ENCODE measurements at places on chromosomes 6 and 20.

DNA sequence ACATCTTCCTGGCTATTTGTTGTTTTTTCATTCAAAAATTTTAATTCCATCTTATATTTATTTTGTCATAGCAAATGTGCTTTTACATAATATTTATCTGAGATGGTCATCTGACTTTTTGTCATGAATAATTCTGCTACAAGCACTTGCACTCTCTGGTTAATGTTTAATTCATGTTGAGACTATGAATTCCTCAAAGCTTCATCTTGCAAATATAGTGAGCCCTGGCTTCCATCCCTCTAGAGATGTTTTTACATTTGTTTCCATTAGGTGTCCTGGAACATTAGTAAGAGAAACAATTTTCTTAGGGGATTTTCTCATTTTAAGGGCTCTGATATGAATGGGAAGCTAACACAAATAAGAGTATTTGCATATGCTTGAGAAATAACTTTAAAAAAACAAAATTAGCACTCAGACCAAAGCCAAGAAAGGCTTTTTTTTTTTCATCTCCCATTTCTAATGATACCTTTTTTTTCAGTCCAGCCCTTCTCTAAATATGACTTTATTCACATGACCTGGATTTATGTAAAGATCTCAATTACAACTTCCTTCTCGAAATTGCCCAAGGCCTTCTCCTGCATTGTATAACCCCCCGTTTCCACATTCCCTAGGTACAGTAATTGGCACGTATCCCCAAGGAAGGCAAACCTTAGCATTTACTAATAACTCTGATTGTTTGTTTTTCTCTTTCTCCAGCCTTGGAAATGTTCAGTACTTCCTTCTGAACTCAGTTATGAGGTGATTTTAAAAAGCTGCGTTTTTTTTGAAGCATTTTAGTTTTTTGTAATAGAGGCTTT is 797.0 kb upstream of the GJE1 start:
- no peak for DNase-seq

GRCh38 chr6:92354270-92354829 is 1065.0 kb downstream of the EPHA7 start:
- DNase-seq: no peak

DNA sequence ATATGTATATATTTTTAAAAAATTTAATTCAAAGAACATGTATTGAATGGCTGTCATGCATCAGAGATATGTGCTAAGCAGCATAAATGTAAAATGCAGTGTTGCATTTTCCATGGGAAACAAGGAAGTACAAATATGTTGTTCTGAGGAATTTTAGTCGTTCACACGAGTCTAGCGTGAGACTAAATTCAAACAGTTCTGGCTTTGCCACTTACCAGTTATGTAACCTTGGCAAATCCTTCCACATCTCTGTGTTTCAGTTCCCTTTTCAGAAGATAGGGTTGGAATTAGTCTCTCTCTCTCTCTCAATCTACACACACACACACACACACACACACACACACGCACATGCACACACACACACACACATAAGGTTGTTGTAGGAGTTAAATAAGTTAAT is 305.4 kb downstream of the UTRN start:
- DNase-seq: no peak

DNA sequence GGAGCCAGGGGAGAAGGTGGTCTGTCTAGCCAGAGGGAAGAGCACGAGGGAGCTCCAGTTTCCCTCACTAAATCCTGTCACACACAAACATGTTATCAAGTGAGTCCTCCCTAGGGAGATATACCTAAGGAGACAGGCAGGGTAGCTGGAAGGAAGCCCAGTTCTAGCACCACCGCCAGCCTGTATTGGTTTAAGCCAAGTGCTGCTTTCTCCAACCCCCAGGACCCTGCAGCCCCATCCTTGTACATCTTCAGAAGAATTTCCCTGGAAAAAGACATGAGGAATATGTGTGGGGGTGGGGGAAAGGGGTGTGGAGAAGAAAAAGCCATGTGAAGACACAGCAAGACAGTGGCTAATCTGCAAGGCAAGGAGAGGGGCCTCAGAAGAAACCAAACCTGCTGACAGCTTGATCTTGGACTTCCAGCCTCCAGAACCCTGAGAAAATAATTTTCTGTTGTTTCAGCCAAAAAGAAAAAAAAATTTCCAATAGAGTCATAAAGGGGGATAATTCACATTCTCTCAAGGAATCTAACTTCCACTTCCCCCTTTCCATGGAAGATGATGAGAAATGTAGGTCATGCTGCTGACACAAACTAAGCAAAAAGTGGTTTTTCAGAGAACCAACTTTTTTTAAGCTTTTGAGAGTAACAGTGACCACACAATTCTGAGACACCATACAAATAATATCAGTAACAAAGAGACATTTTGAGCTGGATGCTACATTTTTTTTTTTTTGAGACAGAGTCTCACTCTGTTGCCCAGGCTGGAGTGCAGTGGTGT is 103.2 kb upstream of the PRDM1 start:
- DNase-seq: no peak

- no peak for DNase-seq
Measured at GRCh38 chr6:70180901-70181599, 121.8 kb downstream of the COL9A1 start.

GRCh38 chr6:152206072-152206818 is 398.8 kb downstream of the ESR1 start:
- peak; percentile 35 for DNase-seq

- DNase-seq: no peak
Measured at GRCh38 chr6:82013561-82014530, 233.7 kb downstream of the IBTK start.

GRCh38 chr6:110545081-110545872 is 68.9 kb upstream of the SLC22A16 start:
- DNase-seq: no peak

- DNase-seq: no peak
Measured at GRCh38 chr6:137001299-137001976, 43.3 kb downstream of the IL20RA start.

- DNase-seq: no peak
Measured at GRCh38 chr6:156402227-156402626, 375.0 kb upstream of the ARID1B start.

DNA sequence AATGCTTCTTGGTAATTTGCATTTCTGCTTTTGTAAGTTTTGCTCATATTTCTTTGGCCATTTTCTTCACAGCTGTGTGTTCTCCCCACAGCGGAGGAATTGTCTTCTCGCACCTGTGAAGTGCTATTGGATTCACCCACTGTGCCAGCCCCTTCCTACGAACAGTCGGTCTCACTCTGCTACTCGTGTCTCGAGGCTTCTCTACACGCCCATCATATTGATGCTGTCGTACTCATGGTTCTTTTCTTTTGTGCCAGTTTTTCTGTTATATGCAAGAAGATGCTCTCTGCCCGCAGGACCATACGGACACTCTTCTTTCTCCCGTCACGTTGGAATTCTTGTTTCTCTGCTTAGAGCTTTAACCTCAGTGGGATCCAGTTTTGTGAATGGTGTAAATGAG is 200.3 kb downstream of the DLL1 start:
- DNase-seq: no peak

DNA sequence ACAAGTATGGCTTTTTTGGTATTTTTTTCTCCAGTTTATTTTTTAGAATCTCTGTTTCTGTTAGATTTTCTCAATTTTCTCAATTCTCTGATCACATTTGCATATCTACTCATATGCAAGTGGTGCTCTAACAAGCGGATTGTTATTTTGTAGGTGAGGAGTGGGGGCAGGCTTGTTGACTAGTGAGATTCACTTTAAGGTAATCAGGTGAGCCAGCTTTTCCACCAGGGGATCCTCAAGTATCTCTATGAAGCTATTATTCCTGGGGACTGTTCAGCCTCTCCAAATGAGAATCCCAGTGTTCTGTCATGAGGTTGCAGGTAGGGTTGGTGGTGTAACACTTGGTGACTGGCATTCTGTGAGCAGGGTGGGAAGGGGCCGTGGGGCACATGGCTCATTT is 274.3 kb upstream of the FERMT1 start:
- DNase-seq: no peak

GRCh38 chr6:166848979-166849748 is 107.2 kb downstream of the RNASET2 start:
- no peak for DNase-seq

- DNase-seq: no peak
Measured at GRCh38 chr6:79241228-79241627, 6.7 kb upstream of the HMGN3 start.

DNA sequence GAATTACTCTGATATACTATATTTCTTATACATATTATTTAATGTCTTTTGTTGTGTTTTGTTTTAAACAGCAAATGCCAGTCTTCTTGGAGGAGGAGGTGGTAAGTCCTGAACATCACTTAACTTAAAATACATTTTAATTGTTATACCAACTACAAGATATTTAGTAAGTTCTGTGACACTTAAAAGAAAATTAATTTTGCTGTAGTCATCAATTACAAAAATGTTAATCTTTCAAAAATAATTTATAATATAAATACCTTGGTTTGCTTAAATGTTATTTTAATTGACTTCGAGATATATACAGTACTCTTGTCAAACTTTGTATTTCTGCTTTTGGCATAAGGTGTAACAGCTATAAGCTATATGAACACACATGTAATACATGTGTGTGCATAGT is 156.0 kb upstream of the FLRT3 start:
- DNase-seq: no peak

DNA sequence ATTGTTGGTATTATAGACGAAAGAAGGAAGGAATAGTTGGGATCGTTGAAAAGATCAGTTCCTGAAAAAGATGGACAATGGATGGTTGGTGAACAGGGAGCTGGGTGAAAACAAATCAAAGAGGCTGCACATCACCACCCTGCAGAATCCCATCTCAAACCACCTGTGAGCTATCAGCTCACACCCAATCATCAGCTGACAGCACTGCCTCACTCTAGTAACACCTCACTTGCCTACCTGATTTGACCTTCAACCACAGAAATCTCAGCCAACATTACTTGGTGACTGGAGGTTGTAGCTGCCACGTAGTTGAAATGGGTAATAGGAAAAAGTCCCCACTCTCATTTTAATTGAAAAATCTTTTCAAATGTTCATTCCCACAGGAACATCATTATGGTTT is 101.8 kb upstream of the DST start:
- DNase-seq: no peak

- no peak for DNase-seq
Measured at GRCh38 chr20:63915471-63915870, 20.5 kb downstream of the DNAJC5 start.

DNA sequence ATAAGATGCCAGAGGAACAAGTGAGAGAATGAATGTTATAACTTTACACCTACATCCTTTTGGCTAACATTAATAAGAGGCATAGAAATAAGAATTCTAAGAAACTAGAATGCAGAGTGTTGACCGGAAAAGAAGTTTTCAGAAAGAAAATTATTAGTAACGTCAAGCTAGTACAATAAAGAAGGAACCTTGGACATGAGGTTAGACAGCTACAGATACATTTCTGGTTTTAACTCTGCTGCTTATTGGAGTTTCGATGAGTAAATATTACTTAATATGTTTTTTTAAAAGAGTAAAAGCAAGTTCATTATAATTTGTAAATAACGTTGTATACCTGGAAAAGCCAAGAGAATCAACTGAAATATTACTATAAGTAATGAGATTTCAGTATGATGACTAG is 22.7 kb downstream of the TAB2 start:
- DNase-seq: no peak

DNA sequence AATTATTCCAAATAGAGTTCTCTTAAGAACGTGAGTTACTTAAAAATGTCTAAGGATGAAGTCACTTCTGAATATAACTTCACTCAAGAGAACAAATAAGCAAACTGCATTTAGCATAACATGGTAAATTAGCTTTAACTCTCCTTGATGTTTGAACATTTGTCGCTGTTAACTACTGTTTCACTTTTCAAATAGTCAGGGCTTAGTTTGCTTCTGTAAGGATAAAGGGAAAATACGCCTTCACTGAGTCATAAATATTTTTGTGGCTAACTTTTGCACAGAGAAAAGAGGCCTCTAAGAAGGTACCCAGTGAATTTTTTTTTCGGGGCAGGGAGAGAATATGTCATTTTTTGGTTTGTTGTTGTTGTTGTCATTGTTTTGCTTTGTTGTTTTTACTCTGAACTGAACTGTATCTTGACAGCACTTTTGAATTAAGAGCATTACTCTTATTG is 8.1 kb downstream of the PTPN1 start:
- DNase-seq: no peak

DNA sequence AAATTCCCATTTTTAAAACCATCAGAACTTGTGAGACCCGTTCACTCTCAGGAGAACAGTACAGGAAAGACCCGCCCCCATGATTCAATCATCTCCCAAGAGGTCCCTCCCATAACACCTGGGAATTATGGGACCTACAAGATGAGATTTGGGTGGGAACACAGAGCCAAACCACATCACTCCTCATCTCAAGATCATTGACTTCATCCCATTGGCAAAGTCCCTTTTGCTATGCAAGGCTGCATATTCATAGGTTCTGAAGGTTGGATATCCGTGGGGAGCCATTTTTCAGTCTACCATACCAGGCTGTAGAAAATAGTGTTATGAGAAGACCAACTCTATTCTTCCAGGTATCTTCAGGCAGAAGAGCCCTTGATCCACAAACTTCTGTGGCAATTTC is 219.1 kb downstream of the DOK5 start:
- DNase-seq: no peak

GRCh38 chr6:149910721-149911151 is 12.2 kb downstream of the RAET1G start:
- DNase-seq: no peak
